ENCODE measurements at places on chromosomes 5 and 9. TPM values are rescaled to one million over a fixed set of nuclear protein-coding genes. Genes with fewer than 3 reads are reported as not detected.

Gene DELE1
- 93.5 TPM for total RNA-seq

Gene MAMDC2
- total RNA-seq = 0.21 TPM

Gene IL13
- not detected for total RNA-seq

Gene RUFY1
- 54.9 TPM for total RNA-seq

Gene GABRA1
- not detected for total RNA-seq

Gene PTGDS
- total RNA-seq = not detected

Gene GABRG2
- total RNA-seq = 2.8 TPM

Gene THBS4
- 6.9 TPM for total RNA-seq

Gene LCN2
- not detected for total RNA-seq

Gene ST8SIA4
- 5.9 TPM for total RNA-seq

DNA sequence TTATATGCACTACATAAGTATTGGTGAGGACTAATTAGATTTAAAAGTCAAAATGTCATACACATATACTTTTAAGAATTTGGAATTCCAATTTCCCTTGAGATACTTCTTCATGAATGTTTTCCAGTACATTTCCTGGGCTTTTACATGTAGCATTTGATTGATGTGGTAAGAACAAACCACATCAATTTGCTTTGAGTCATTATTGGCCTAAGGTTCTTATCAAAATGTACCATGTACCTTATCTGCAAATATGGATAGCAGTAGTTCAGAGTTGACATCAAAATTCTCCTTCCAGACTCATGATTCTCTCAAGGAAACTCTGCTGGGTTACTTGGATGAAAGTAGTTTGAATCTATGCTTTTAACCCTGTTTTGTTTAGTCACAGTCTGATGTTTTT is 2.5 kb downstream of the CAST start:
- DNase-seq = no peak
- peaks cover 14% of the 10 kb centered on the region for H3K4me1 ChIP-seq
- H3K27ac ChIP-seq = no peak overlapping the region
- no peak overlapping the region for H3K4me3 ChIP-seq
- peaks cover 36% of the 10 kb centered on the region for H3K27me3 ChIP-seq

DNA sequence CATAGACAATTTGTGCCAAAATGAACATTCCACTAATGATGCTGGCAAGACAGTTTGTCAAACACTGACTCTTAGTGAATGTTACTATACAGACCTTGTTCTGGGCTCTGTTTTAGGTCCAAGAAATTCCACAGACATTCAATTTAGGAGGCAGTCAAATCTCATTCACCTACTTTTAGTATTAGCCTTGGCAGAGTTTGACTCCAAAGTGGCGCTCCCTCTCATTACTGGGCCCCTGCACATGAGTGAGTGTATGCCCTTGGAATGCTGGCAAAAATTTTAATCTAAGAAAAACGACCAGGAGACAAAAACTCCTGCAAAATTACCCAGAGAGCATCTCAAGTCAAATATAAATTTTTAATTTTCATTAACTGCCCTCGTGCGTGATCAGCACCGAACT is 94.9 kb upstream of the SLC27A6 start:
- no peaks in the 10 kb centered on the region for H3K36me3 ChIP-seq
- H3K4me1 ChIP-seq = no peaks in the 10 kb centered on the region
- H3K4me3 ChIP-seq = no peak overlapping the region
- DNase-seq = no peak
- no peak overlapping the region for H3K27ac ChIP-seq

- H3K27me3 ChIP-seq = no peaks in the 10 kb centered on the region
- peaks cover 39% of the 10 kb centered on the region for H3K4me1 ChIP-seq
- peak overlapping the region; percentile 78 for H3K27ac ChIP-seq
- DNase-seq = no peak
Measured at GRCh38 chr5:68264024-68264956, 48.7 kb downstream of the PIK3R1 start.

DNA sequence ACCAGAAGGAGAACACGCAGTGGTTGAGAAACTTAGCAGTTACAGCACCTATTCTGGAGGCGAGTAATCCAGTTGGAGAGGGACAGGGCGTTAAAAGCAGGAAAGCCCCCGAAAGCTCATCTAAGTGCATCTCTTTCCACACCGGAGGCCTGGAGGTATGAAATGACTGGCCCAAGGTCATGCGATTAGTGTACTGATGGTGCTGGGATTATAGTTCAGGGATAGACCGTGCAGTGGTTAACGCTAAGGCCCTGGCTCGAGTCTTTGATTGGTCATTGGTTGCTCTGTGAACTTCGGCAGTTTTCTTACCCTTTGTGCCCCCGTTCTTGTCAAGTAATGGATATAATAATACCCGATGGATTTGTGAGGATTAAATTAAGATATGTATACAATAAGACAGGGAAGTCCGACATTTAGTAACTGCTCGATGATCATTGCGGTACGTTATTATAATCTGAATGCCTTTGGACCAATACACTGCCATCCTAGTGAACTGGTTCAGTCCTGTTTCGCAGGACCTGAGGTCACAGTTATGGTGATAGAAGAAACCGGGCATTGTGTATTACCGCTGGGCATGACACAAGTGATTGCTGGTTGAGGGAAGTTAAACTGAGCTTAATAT is 960 bp downstream of the CANX start:
- peaks cover 37% of the 10 kb centered on the region for H3K4me1 ChIP-seq
- H3K27me3 ChIP-seq = no peaks in the 10 kb centered on the region
- H3K4me3 ChIP-seq = peak overlapping the region; percentile 100
- H3K27ac ChIP-seq = peak overlapping the region; percentile 99
- peaks cover 13% of the 10 kb centered on the region for H3K36me3 ChIP-seq
- DNase-seq = no peak

GRCh38 chr9:113606510-113606909 is 143.0 kb downstream of the RGS3 start:
- H3K27me3 ChIP-seq = no peaks in the 10 kb centered on the region
- no peak for DNase-seq
- no peaks in the 10 kb centered on the region for H3K36me3 ChIP-seq
- H3K4me3 ChIP-seq = no peak overlapping the region

DNA sequence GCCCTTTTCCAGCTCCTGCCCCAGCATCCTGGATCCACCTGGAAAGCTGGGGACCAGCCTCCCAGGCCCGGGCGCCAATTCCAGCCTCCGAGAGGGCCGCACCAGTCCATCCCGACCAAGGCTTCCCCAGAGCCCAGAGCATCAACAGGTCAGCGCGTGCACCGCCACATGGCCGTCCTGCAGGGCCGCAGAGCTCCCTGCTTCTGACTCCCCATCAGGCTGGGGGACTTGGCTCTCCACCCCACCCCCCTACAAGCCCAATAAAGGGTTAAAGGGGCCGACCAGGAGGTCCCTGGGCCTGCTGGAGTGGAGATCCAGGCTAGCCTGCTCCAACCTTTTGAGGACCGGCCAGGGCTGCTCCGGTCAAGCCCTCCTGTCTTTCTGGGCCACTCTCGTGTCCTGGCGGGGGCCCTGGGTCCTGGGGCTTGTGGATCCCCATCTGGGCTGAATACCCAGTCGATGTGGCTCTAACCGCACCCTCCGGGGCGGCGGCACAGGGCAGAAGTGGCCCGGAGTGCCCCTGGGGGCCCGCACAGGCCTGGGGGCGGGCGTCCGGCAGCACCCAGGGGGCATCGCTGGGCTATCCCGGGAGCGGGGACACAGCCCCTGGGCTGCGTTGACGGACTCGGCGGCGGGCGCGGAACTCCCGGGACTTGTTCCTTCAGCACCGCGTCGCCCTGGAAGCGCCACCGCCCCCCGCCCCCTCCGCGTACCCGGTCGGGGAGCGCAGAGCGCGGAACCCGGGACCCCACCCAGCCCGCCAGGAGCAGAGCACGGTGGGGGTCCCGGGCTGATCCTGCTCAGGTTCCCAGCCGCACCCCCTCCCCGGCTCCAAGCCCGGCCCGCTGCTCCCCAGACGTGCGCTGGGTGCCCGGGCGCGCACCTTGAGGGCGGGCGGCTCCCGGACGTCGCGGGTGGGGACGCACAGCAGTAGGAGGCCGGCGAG is 590 bp downstream of the ENTPD2 start:
- no peak overlapping the region for H3K4me3 ChIP-seq
- H3K27ac ChIP-seq = no peak overlapping the region
- H3K27me3 ChIP-seq = peaks cover 83% of the 10 kb centered on the region
- no peak for DNase-seq
- H3K4me1 ChIP-seq = no peaks in the 10 kb centered on the region

DNA sequence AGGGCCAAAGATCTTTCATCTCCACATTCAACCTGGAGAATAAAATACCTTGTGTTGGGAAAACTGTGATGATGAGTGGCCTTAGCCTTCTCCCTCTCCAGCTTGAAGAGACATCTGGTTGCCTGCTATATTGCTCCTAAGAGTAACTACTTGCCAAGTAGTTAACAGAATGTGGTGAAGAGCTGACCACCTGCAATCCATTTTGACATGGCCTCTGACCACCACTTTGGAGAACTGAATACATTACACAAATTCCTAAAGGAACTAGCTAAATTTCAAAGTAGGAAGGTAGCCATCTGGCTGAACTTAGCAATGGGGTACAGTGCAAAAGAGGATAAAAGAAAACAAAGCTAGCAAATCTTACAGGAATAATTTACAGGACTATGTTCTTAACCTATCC is 7.2 kb downstream of the TBCA start:
- DNase-seq = no peak
- H3K36me3 ChIP-seq = peaks cover 41% of the 10 kb centered on the region

- no peak overlapping the region for H3K27ac ChIP-seq
- no peaks in the 10 kb centered on the region for H3K36me3 ChIP-seq
- no peak overlapping the region for H3K4me3 ChIP-seq
- DNase-seq = no peak
- H3K27me3 ChIP-seq = no peaks in the 10 kb centered on the region
Measured at GRCh38 chr9:9679433-9679832, 933.4 kb downstream of the PTPRD start.

- DNase-seq = no peak
- peaks cover 10% of the 10 kb centered on the region for H3K4me1 ChIP-seq
- no peaks in the 10 kb centered on the region for H3K36me3 ChIP-seq
- H3K4me3 ChIP-seq = no peak overlapping the region
- peak overlapping the region; percentile 59 for H3K27ac ChIP-seq
Measured at GRCh38 chr5:169429044-169429443, 128.1 kb upstream of the SLIT3 start.

DNA sequence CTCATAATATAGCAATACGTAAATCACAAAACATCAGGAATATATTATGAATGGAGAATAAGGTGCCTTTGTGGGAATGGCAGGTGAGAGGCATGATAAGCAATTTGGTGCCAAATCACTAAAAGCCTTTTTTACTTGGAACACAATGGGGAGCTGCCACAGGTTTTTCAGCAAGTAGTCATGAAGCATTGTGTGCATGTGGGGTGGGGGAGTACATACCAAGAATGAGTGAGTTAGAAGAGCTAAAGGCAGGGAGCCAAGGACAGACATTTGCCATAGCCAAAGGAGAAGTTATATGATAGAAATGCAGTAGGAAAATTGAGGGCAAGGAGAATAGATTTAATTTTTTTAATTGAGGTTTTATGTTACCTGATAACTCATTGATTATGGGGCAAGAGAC is 445.0 kb upstream of the SMC2 start:
- no peaks in the 10 kb centered on the region for H3K4me1 ChIP-seq
- H3K36me3 ChIP-seq = no peaks in the 10 kb centered on the region
- H3K27ac ChIP-seq = no peak overlapping the region

- no peak overlapping the region for H3K4me3 ChIP-seq
- no peaks in the 10 kb centered on the region for H3K36me3 ChIP-seq
- DNase-seq = no peak
- H3K27ac ChIP-seq = no peak overlapping the region
Measured at GRCh38 chr9:11992866-11993265, 700.3 kb upstream of the TYRP1 start.

DNA sequence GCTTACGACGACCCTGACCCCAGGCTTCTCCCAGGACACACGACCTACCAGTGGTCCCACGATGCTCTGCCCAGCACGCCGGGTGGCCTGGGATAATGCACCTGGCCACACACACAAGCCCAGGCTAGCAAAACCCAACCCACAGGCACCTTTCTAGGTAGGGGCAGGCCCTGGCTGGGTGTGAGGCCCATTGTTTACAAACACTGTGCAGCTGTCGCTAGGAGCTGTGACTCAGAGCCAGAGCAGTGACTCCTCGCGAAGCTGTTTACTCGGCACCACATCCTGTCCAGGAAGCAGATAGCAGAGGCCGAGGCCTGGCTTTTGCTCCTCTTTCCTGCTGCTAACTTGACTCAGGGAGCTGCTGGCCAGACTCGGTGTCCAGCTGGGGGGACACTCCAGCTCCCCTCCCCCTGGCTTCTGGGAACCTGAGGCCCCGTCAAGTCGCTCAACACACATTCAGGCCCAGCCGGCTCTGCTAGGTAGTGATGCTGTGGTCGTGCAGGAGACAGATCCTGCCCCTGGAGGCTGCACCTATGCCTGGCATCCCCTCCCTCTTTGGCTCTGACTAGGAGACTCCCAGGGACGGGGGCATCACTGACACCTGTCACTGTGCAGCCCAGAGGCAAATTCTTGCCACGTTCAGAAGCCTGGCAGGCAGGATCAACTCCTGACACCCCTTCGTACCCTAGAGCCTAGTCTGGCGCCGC is 12.8 kb upstream of the RALGDS start:
- H3K36me3 ChIP-seq = no peaks in the 10 kb centered on the region
- H3K27me3 ChIP-seq = no peaks in the 10 kb centered on the region
- peak overlapping the region; percentile 27 for H3K4me3 ChIP-seq

DNA sequence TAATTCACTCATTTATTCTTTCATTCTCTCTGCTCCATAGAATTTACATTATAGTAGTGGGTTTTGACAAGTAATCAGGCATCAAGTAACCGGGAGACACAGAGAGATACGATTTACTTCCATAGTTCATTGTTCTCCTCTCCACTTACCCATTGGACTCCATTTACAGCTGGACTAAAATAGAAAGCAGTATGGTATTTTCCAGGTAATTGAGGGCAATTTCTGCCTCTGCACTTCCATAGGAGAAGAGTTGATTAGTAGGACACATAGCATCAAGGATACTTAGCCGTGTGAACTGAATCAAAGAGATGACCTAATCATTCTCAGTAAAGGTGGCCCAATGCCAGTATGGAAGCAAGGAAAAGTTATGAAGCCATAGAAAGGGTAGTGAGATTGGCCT is 244.4 kb downstream of the COX7C start:
- H3K27me3 ChIP-seq = no peaks in the 10 kb centered on the region
- H3K4me1 ChIP-seq = peaks cover 30% of the 10 kb centered on the region
- H3K36me3 ChIP-seq = no peaks in the 10 kb centered on the region
- no peak overlapping the region for H3K27ac ChIP-seq

GRCh38 chr5:73180566-73180965 is 7.6 kb downstream of the TMEM174 start:
- H3K4me3 ChIP-seq = no peak overlapping the region
- H3K36me3 ChIP-seq = peaks cover 7% of the 10 kb centered on the region
- no peak overlapping the region for H3K27ac ChIP-seq
- peaks cover 27% of the 10 kb centered on the region for H3K27me3 ChIP-seq
- no peak for DNase-seq

DNA sequence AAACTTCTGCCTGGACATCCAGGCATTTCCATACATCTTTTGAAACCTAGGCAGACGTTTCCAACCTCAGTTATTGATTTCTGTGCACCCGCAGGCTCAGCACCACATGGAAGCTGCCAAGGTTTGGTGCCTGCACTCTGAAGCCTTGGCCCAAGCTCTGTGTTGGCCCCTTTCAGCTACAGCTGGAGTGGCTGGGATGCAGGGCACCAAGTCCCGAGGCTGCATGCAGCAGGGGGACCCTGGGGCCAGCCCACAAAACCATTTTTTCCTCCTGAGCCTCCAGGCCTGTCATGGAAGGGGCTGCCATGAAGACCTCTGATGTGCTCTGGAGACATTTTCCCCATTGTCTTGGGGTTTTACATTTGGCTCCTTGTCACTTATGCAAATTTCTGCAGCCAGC is 49.9 kb downstream of the NFX1 start:
- no peaks in the 10 kb centered on the region for H3K27me3 ChIP-seq
- no peak overlapping the region for H3K4me3 ChIP-seq
- no peaks in the 10 kb centered on the region for H3K4me1 ChIP-seq
- no peak overlapping the region for H3K27ac ChIP-seq

Data from neural crest cell (in vitro differentiated cells).